Left lung (tissue), 14 donors: ENCODE measurements at places on chromosomes 5 and 9. TPM values are rescaled to one million over a fixed set of nuclear protein-coding genes. Genes with fewer than 3 reads are reported as not detected.

GRCh38 chr5:34521628-34522290 lies 134.4 kb upstream of the RAI14 start:
- no peak for DNase-seq

DNA sequence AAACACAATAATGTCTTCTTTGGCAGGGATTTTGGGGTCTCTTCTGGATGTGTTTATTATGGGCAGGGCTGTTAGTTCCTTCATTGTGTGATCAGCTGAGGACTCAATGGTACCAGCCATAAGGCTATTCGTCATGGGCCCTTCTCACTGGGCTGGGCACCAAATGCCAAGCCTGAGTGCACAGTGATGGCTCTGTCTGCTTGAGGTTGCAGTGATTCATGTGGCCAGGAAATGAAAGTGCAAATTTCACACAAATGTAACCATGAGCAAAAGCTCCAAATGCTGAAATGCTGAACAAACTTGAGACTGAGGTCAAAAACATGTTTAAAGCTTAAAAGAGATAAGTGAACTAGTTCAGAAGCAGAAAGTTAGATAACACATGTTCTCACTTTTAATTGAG lies 191.0 kb downstream of the TARS1 start:
- DNase-seq: no peak

- no peak for DNase-seq
Measured at GRCh38 chr5:40402007-40402364, 277.7 kb upstream of the PTGER4 start.

DNA sequence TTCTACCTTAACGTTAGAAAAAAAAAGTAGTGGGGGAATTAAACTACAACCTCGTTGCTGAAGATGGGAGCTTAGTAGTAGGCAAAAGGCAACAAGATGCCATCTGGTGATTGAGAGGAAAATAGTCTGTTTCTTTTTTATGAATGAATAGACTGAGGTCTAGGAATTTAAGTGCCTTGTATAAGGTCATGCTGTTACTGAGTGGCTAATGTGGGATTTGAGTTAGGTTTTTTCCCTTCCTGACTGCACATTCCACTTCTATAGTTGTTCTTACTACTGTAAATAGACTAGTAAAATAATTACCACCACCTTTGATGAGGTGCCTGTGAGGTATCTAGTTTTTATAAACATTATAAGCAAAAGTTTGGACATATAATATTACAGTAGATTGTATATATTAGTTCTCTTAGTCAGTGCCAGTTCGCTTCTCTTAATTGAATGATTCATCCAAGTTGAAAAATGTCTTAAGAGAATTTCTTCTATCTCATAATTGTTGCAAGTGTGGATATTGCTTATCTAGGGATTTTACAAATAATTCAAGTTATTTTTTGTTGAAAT lies 19.1 kb downstream of the FSD1L start:
- no peak for DNase-seq

- no peak for DNase-seq
Measured at GRCh38 chr5:1363581-1363980, 18.7 kb upstream of the CLPTM1L start.

DNA sequence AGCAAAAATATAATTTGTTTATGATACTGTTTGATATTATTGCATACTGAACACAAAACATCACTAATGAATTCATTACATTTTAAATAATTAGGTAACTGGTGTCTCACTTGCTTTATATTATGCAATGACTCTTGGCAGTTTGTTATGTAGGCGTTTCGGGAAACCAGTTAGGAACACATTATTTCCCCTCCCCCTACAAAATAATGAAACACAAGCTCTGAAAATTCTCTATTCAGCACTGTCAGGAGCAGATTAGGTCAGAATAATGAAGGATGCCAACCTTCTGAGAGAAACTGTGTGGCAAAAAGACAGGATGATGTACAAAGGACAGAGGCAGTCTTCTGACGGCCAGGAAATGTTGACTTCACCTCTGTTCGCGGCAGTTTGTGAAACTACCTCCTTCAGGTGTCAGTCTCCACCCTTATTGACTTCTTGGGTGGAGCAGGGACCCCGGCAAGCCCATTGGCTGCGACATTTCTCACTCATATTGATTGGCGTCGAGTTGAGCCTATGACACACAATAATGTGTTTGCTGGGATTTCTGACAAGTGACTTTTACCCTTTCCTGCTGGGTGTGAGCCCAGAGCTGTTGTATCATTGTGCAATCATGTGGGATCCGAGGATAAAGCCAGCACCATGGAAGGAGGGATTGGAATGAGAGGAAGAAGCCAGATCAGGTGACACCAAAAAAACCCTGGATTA lies 33.9 kb downstream of the SH3PXD2B start:
- DNase-seq: peak; percentile 78

DNA sequence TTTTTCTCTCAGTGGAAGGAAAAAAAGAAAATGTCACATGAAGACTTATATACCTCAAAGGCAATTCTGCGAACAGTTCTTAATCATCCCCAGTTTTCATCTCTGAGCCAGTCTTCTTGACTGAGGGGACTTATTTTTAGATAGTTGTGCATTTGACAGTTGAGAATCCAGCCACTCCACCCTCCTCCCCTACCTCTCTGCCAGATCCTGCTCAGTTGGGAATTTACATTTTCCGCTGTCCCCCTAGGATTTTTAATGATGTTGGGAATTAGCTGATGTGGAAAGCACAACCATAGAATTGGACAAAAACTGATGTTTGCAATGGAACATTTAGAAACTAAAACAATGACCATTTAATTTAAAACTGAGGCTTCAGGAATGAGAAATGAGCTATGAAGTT lies 194.3 kb upstream of the PIK3R1 start:
- no peak for DNase-seq

GRCh38 chr9:13567833-13568232 lies 288.3 kb upstream of the MPDZ start:
- no peak for DNase-seq

- DNase-seq: no peak
Measured at GRCh38 chr5:4230786-4231641, 635.4 kb downstream of the IRX1 start.

DNA sequence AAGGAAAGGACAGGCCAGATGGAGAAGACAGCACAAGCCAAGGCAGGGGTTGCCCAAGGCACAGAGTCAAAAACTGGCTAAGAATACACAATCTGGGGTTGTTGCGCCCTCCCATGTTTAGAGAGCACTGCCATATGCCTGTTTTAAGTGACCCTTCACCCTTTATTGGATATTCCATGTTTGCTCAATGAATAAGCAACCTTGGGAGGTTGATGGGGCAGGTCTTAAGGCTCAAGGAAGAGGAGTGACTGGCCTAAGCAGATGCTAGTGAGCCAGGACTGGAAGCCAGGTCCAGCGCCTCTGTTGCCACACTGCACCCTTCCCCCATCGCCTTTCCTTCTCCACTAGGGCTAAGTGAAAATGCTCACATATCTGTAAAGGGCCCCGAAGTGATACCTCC lies 6.7 kb downstream of the TXN start:
- DNase-seq: no peak

DNA sequence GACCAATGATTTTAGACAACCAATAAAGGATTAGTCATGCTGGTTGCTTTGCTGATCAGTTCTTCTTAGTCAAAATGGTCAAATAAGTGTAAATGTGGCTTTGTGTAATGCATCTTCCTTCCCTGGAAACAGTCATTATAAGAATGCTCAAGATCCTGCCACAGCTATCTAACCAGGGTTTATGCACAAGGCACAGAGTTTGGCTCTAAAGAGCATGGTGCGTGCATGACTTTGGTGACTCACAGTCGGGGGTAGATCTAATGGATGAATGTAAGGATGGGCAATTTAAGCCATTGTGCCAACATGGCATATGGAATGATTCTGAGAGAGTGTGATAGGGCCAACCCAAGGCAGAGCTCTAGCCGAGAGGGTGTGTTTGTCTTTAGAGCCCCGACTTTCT lies 6.5 kb downstream of the LIX1 start:
- no peak for DNase-seq

DNA sequence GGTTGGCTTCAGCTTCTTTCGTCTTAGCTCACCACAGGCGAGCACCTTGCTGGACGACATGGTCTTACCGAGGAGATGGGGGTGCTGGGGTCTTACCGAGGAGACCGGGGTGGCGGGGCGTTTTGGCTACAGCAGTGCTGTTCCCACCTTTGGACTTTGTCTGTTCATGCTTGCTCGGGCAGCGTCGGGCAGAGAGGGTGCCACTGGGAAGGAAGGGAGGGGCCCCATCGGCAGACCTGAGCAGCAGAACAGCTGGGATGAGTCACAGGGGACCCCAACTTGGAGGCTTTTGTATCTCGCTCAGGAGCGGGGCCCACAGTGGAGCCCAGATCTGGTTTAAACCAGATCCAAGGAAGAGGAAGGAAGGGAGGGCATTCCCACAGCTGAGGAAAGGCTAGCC lies 106.0 kb upstream of the CACNA1B start:
- no peak for DNase-seq

DNA sequence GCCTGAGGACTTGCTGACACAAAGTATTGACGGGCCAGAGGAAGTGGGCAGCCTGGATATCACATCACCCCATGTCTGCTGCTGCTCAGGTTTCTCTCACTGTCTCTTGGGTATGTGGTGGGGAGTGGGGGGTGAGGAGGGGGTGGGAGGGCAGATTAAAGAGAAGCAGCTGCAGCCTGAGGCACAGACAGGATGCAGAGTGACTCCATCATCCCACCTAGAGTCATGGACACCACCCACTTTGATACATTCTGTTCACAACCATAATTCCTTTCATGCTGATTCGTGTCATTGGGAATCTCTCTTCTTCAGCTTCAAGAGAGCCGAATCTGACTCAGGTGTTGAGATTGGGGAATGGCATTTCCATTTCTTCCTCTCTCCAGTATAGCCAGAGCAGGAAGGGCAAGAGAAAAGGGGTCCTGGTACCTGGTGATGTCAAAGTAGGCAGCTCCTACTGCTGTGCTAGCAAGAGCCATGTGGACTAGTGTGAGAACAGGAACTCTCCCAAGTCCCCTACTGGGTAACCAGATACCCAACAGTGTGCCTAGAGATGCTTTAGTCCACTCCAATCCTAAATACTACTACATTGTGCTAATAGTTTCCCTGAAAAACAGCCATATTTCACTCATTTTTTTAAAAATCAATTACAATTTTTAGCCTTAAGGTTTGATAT lies 22.4 kb downstream of the GRAMD2B start:
- no peak for DNase-seq

- DNase-seq: no peak
Measured at GRCh38 chr5:84437673-84438315, 53.1 kb upstream of the EDIL3 start.

- DNase-seq: no peak
Measured at GRCh38 chr5:99398976-99399375, 470.2 kb upstream of the CHD1 start.

DNA sequence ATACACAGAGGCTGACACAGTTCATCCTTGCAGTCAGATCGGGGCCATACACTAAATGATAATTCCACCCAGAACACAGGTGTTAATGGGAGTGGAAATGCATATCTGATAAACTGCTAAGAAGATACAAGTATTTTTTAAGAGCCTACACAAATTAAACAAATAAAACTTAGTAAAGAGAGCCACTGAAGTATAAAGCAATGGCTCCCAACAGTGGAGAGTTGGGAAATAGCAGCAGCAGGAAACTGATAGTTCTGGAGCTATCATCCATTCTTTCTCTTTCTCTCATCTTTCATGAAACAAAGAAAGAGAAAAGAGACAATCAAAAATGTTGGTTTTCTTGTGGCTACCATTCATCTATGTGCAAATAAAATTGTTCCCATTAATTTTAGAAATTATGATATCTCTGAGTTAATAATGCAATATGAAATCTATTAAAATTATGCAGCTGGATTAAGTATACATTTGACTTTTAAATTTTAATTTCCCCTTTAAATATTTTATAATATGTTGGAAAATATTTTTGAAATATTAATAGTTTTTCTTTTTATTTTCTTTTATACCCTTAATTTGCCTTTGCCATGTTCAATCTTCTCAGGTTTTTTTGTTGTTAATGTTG lies 120.8 kb downstream of the EMB start:
- no peak for DNase-seq

- no peak for DNase-seq
Measured at GRCh38 chr9:26947736-26948135, 694 bp upstream of the PLAA start.

GRCh38 chr5:62206150-62206829 lies 99.7 kb upstream of the KIF2A start:
- no peak for DNase-seq

DNA sequence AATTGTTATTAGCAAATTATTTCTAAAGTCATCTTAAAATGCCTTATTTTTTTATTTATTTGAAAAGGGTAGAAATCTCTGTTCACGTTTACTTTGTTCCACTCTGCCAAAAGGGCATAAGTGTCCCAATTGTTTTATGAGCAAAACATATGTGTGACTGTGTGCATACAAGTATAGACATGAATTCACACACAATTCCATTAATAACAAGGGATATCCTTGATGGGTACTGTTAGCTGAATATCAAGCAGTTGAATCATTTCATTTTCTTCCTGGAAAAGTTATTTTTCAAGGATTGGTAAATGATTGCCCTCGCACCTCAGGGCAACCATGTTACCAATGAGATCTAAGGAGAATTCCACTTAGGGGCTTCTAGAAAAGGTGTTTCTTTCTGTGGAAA lies 92.1 kb upstream of the TAF11L2 start:
- DNase-seq: no peak

DNA sequence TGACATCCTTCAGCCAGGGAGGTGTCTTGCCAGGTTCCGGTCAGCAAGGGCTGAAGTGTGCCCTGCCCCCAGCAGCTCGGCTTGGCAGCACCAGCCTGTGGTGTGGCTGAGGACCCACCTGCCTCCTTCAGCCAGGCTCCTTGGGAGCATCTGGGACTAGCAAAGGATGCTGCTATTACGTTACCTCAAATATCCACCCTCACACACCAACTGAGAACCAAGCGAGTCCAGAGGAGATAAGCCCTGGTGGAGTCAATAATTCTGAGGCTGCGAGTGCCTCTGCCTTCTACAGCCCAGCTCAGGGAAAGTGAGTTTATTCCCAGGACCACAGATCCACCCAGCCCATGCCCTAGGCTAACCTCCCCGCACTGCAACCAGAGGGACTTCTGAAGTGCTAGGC lies 57.1 kb upstream of the FSTL4 start:
- DNase-seq: no peak

DNA sequence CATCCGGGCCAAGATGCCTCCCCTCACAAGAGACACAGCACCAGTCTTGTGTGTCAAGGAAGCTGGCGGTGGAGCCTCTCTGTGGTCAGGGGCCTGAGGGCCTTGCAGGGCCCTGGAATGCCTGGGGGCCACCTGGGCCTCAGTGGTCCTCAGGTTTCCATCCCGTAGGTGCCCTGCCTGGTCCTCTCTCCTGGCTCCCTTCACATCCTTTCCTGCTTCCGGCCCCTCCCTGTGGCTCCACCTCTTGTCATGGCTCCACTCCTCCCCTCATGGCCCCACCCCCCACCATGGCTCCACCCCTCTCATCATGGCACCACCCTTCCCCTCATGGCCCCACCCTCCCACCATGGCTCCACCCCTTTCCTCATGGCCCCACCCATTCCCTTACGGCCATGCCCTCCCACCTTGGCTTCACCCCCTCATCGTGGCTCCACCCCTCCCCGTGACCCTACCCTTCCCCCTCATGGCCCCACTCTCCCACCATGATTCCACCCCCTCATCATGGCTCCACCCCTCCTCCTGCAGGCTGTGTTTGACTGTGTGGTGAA lies 175.8 kb downstream of the CACNA1B start:
- DNase-seq: no peak

BTNL8 gene
- 0.48 TPM for polyA plus RNA-seq

GPRIN1 gene
- 0.92 TPM for polyA plus RNA-seq

DMGDH gene
- polyA plus RNA-seq: 1.8 TPM

STKLD1 gene
- 3.0 TPM for polyA plus RNA-seq
